ENCODE measurements at places on chromosomes 2 and 18.

DNA sequence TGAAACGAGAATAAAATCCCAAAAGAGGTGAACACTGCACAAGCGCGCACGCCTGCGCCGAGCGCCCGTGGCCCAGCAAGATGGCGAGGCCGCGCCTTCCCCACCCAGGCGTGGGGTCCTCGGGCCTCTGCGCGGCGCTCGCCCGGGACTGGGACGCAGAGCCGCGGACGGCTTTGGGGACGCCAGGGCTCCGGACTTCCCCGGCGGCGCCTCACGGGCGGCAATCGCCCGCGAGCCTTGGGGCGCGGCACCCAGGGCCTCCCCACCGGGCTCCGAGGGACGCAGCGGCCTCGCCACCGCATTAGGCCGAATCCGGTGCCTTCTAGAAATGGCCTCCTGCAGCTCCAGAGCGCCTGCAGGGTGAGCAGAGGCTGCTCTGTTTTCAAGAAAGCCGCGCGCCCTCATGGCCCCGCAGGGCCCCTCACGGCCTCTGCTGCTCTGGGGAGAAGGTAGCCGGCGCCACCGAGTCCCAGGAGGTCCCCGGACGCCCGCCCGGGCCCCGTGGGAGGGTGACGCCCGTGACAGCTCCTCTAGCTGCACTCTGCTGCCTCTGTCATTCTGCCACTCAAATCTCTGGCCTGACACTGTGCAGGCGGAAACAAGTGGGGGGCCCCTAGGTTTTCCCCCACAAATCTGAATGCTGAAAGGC lies 35.9 kb upstream of the POMC start:
- DNase-seq: no peak

DNA sequence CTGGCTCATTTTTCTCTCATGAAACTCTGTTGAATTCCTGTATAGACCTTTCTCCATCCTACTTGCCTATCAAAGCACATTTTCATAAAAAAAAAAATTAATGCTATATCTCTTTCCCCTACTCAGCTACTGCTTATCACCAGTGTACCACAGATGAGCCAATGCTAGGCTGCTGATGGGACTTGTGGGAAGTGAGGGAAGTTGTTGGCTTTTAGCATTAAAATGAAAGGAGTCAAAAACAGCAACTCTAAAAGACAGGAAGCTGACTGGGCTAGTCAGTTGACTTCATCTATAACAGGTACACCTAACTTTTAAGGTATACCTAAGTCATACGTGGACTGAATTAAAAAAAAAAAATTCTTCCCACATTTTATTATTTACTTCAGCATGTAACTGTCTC lies 102.1 kb downstream of the FAM117B start:
- DNase-seq: no peak

- DNase-seq: no peak
Observed at GRCh38 chr2:137942833-137943677, 21.2 kb upstream of the HNMT start.

DNA sequence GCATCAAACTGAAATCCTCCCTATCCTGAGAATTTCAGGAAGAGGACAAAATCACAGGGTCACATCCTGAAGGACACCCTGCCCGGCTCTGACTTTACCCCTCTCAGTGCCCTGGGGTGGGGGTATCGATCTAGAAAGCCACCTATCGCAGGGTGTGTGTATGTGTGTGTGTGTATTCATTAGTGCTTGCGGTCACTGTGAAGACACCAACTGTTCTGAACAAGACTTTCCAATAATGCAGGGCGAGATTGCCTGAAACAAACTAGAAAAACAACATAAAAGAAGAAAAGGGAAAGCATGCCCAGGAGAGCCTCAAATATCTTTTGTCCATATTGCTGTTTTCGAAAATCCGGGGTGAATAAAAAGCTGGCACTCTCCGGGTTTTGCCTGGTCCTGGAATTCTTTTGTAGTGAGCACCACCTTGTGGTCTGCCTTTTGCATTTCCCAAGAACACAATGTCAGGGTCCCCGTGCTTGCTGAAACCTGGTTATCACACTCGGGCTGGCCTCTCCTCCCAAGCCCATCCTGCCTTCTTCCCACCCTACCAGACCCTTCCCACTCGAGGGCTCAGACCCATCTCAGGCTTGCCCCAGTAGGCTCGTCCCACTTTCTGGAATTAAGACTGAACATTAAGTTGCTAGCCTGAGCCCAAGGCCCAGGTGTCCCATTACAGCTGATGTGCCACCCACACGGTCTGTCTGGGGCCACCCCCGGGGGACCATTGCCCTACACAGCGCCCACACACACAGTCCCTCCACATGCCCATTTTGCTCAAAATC lies 25.0 kb upstream of the COPS8 start:
- no peak for DNase-seq

DNA sequence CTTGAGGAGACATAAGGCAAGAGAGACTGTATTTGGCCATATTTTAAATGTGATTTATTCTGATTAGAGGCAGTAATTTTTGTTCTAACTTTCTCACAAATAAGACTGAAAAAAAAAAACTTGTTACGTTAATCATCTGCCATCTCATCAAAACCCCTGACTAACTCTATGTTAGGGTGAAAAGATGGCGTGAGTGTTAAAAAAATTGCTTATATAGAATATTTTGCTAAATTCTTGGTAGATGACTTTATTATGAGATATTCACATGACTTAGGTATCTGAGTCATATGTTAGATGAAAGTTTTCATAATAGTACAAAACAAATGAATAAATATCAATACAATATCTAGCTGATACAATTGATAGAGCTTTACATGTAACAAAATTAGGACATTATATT lies 1508.7 kb upstream of the TMEFF2 start:
- DNase-seq: no peak

- DNase-seq: no peak
Observed at GRCh38 chr2:137333386-137334165, 568.2 kb downstream of the THSD7B start.

DNA sequence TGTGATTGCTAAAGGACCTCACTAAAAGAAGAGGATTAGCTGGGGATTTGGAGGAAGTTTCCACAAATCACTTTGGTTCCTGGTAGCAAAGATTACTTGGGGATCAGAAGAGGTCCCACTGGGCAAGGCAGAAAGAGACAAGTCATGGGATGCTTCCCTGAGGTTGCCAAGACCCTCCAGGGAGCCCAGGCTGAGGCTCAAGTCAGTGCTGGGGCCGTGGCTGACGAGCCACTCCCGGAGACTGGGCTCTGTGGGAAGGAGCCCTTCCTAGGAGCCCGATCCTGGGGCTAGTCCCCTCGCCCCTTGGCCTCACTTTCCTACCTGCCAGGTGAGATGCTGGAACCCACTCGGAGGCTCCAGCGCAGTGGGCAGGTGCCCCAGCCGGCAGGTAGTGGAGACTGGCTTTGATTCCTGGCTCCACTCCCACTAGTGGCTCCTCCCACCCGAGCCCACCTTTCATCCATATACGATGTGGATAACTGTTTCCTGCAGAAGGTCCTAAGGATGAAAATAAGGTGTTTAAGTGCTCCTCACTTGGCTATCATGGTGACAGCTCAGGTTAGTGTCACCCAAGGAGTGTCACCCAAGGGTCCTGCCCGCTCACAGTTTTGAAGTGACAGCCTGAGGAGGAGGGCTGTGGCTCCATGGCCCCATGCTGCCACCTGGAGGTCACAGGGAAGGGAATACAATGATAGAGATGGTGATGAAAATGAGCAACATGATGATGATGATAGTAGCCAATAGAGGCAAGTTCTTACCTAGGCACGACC lies 100.5 kb downstream of the CAPN13 start:
- DNase-seq: peak; percentile 89

Measured in activated CD8-positive, alpha-beta memory T cell treated with anti-CD3 and anti-CD28 coated beads for 24 hours (primary cell).